ENCODE measurements at places on chromosomes 11 and 22.

- no peak overlapping the region for H3K27ac ChIP-seq
- no peaks in the 10 kb centered on the region for H3K4me1 ChIP-seq
- no peak for DNase-seq
- peaks cover 2% of the 10 kb centered on the region for H3K36me3 ChIP-seq
Observed at GRCh38 chr11:60318726-60319125, 8.3 kb upstream of the MS4A6E start.

GRCh38 chr11:92643827-92644226, 325.6 kb upstream of the MTNR1B start:
- no peaks in the 10 kb centered on the region for H3K36me3 ChIP-seq
- H3K27ac ChIP-seq: no peak overlapping the region
- no peaks in the 10 kb centered on the region for H3K27me3 ChIP-seq
- H3K4me1 ChIP-seq: peaks cover 26% of the 10 kb centered on the region
- no peak for DNase-seq

- no peak overlapping the region for H3K27ac ChIP-seq
- H3K27me3 ChIP-seq: no peaks in the 10 kb centered on the region
- no peak for DNase-seq
- H3K4me1 ChIP-seq: no peaks in the 10 kb centered on the region
- H3K36me3 ChIP-seq: peaks cover 3% of the 10 kb centered on the region
- H3K4me3 ChIP-seq: no peak overlapping the region
Observed at GRCh38 chr22:46990937-46991550, 228.6 kb downstream of the TBC1D22A start.

DNA sequence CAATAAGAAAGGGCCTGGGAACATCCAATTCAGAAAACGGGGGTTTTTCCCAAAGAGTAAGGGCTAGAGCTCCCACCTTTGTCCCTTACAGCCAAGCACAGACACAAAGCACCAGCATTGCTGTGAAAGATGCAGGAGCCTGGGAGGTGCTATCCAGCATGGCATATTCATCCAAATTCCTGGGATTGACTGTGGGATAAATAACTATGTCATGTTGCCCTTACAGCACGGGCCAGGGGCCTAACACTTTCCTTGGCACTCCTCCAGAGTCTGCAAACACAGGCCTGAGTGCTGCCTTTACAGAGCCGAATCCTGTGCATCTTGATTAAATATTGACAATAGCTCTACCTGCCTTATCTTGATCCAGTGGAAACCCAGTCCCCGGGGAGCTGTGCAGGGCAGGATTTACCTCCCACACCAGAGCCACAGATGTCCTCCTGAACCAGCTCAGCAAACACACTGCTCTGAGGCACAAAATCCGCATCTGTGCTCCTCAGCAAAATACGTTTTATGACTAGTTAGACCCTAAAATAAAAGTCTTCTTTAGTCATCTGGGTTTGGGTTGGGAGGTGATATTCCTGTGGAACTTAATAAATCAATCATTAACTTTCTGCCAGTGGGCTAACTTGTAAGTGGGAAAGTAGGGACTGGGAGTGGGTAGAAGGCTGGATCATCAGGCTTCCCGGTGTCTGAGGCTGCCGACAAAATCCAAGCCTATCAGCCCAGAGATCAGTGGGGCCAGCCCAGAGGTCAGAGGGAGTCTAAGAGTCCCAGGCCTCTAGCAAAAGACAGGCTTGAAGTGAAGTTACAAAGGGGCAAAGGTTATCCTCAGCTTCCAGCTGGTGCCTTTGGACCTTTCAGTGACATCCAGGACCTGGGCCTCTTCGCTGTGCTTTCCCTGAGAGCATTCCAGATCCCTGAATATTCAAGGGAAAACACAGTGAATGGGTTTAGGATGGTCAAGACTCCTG, 36.5 kb downstream of the POU2AF3 start:
- H3K36me3 ChIP-seq: peaks cover 3% of the 10 kb centered on the region
- H3K27me3 ChIP-seq: peaks cover 7% of the 10 kb centered on the region
- DNase-seq: no peak
- H3K4me3 ChIP-seq: no peak overlapping the region

DNA sequence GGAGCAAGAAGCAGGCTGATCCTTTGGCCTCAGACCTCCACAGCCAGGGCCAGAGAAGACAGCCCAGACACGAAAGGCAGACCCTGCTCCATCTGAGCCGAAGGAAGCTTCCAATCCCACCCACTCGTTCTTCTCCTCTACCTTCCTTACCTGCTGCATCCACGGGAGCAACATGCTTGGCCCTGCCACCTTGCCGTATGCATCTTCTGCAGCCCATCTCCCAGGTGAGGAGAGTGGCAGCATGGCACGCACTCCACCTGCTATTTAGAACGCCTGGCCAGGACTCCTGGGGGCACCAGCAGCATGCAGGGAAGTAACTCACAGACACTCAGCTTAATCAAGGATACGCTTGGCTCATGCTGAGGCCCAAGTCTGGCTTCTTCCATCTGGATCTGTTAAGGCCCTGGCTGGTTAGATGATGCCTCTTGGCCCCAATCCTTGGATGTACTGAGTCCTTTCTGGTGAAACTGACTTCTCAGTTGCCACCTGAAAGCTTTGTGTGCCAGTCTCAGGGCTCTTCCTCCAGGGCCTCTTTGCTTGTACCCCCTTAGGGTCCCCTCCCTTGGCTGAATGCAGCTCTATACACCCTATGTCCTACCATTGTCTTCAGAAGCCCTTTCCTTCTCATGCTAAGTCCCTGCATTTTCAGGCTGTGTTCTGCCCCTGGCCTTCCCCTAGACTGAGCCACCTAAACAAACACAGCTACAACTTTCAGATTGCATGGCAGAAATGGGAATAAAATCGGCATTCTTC, 604.9 kb downstream of the BUD13 start:
- peaks cover 15% of the 10 kb centered on the region for H3K27me3 ChIP-seq
- peaks cover 8% of the 10 kb centered on the region for H3K4me1 ChIP-seq
- no peak overlapping the region for H3K4me3 ChIP-seq
- H3K27ac ChIP-seq: no peak overlapping the region

GRCh38 chr11:34313099-34313517, 44.7 kb downstream of the ABTB2 start:
- no peak for DNase-seq
- no peak overlapping the region for H3K4me3 ChIP-seq
- no peaks in the 10 kb centered on the region for H3K36me3 ChIP-seq
- H3K4me1 ChIP-seq: peaks cover 19% of the 10 kb centered on the region
- H3K27ac ChIP-seq: no peak overlapping the region

DNA sequence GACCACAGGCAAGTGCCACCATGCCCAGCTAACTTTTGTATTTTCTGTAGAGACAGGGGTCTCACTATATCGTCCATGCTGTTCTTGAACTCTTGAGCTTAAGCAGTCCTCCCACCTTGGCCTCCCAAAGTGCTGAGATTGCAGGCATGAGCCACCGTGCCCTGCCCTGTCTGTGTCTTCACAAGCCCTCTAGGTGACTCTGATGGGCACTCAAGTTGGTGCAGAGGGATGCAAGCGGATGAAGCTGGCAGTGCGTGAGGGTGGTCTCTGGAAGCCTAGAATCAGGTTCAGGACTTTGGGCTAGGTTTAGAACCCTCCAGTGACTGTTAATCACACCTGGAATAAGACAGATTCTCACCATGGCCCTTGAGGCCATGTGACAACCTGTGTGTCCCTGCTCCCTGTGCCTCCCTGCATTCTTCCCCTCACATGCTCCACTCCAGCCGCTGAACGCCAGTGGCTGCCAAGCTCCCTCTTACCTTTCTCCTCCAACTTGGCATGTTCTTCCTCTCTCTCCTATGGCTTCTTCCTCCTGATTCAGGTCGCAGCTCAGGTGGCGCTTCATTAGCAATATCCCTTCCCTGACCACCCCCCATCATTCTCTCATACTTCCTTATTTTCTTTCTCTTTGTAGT, 242.3 kb upstream of the TBCEL start:
- H3K36me3 ChIP-seq: no peaks in the 10 kb centered on the region
- no peak overlapping the region for H3K4me3 ChIP-seq
- no peak for DNase-seq
- H3K27me3 ChIP-seq: peaks cover 55% of the 10 kb centered on the region
- no peak overlapping the region for H3K27ac ChIP-seq
- H3K4me1 ChIP-seq: no peaks in the 10 kb centered on the region

DNA sequence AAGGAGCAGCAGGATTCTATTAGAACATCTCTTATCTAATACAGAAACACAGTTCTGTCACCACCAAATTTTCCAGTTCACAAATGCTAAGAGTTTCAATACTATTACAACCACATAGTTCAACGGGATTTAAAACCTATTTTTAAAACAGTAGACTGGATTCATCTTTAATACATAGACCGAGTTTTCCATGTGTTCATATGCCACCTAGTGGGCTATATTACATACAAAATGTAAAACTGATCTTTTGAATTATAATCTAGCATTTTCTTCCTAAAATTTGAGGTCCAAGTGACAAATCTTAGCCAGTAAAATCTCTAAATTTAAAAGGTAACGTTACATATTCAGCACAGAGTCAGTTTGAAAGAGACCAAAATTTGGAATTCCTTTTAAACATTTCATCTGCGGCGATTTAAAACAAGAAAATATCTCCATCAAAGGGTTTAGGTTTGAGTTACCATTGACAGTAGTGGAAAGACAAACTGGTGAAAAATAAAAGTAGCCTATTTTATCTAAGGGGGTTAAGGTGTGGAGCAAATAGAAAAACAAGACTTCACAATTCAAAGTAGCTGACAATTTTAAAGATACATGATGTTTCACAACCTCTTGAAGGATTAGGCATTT, 269.3 kb upstream of the MPPED2 start:
- DNase-seq: no peak
- H3K36me3 ChIP-seq: no peaks in the 10 kb centered on the region
- H3K27me3 ChIP-seq: peaks cover 27% of the 10 kb centered on the region
- H3K4me1 ChIP-seq: peaks cover 6% of the 10 kb centered on the region
- H3K4me3 ChIP-seq: no peak overlapping the region
- H3K27ac ChIP-seq: no peak overlapping the region

DNA sequence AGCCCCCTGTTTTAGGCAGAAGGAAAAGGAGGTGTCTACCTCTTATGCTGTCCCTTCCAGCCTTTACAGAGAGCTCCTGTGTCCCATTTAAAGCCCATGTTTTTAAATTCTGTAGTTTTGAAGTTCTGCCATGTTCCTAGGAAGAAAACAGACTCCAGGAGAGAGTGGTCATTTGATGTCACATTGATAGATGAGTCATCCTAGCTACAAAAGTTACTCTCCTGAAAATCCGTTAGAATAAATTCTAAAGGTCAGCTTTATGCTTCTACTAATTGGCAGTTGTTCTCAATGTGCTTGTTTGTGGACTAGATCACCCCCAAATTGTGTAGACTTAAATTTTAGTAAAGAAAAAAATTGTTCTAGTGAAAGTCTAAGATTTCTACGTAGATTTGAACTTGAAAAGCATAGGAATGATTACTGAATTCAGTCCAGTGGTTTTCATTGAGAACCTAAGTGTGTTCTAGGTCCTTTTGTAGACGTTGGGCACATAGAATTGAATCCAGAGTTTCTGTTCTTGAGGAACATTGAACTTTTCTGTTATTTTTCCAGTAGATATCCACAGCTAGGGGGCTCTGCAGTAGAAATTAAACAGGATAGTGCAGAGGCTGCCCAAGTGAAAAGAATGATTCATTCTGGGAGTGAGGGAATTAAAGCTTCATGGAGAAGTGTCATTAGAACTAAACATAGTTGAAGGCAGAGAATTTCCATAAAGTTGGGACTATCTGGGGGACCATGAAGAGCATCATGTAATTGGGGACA, 140.6 kb upstream of the RASSF10 start:
- no peaks in the 10 kb centered on the region for H3K27me3 ChIP-seq
- no peak for DNase-seq
- H3K4me1 ChIP-seq: peaks cover 58% of the 10 kb centered on the region

- H3K36me3 ChIP-seq: peaks cover 4% of the 10 kb centered on the region
- no peak for DNase-seq
- H3K27ac ChIP-seq: no peak overlapping the region
- no peak overlapping the region for H3K4me3 ChIP-seq
Observed at GRCh38 chr11:2273771-2274170, 3.4 kb upstream of the ASCL2 start.

DNA sequence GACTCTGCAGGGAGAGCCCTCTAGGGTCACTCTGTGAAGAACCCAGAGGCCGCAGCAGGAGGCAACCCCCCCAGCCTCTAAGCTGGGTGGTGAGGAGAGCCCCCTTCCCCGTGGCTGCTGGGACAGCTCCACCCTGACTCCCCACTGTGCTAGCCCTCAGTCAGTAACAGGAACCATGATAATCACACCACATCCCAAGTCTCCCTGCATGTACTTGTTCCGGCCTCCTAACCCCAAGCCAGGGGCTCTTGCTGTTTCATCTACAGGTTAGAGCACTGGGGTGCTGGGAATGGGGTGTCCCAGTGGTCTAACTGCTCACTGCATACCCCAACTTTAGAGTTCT, 26.9 kb downstream of the ARVCF start:
- no peaks in the 10 kb centered on the region for H3K36me3 ChIP-seq
- no peak overlapping the region for H3K4me3 ChIP-seq
- H3K27me3 ChIP-seq: no peaks in the 10 kb centered on the region
- H3K4me1 ChIP-seq: peaks cover 36% of the 10 kb centered on the region
- DNase-seq: no peak

- H3K4me1 ChIP-seq: peaks cover 33% of the 10 kb centered on the region
- DNase-seq: no peak
- no peak overlapping the region for H3K27ac ChIP-seq
- peaks cover 2% of the 10 kb centered on the region for H3K36me3 ChIP-seq
- H3K27me3 ChIP-seq: no peaks in the 10 kb centered on the region
Observed at GRCh38 chr11:34444428-34444827, 5.7 kb downstream of the CAT start.

- H3K4me3 ChIP-seq: no peak overlapping the region
- H3K4me1 ChIP-seq: peaks cover 8% of the 10 kb centered on the region
- DNase-seq: no peak
- no peaks in the 10 kb centered on the region for H3K27me3 ChIP-seq
- peaks cover 11% of the 10 kb centered on the region for H3K36me3 ChIP-seq
Observed at GRCh38 chr11:63998558-63999348, 12.5 kb downstream of the OTUB1 start.

DNA sequence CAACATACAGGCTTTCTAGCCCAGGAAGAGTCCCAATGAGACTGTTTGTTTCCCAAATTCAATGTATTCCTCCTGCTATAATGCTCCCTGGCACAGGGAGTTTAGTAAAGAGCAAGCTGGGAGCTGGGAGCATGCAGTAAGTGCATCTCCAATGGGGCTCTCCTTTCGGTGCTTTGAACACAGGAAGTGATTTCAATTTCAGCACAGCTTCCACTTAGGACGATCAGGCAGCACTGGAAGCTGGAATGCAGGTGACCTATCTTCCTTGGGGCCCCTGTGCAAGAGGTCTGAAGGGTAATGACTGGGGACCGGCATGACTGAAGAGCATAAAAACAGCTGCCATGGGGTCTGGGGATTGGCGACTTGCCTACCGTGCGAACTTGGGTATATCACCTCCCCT, 76.0 kb downstream of the LARGE1 start:
- no peak overlapping the region for H3K27ac ChIP-seq
- peaks cover 24% of the 10 kb centered on the region for H3K4me1 ChIP-seq
- DNase-seq: no peak
- no peaks in the 10 kb centered on the region for H3K27me3 ChIP-seq
- no peak overlapping the region for H3K4me3 ChIP-seq

GRCh38 chr11:26993965-26994457, at the start of gene FIBIN:
FIBIN (plus strand) TSS chr11:26994112; CDS start chr11:26994527, 415 bp downstream.
- peak; percentile 91 for DNase-seq
- peak within 1 kb of the TSS; percentile 87 for H3K27ac ChIP-seq
- H3K27me3 ChIP-seq: no peaks in the 10 kb centered on the region
- peak within 1 kb of the TSS; percentile 86 for H3K4me3 ChIP-seq
